ENCODE measurements at places on chromosomes 4 and X. TPM values are rescaled to one million over a fixed set of nuclear protein-coding genes. Genes with fewer than 3 reads are reported as not detected.

- DNase-seq, result no peak
These were observed 243.3 kb downstream of the ARAP2 start for GRCh38 chr4:36000941-36001557.

DNA sequence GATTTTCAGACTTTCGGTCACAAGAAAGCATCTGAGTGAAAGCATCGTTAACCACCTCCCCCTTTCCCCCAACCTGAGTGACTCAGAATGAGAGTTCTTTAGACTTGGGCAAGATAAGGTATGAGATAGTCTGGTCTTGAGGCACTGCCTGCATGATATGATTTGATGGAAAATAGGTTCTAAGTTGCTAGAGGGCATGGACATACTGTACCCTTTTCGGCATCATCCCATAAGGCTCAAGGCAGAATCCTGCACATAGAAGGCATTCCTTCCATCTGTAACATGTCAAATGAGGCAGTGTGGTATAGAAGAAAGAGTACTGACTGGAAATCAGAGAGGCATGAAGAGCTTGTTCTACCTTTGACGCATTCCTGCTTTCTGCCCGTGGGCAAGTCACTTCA lies 16.8 kb upstream of the AMOT start:
- DNase-seq, result no peak

DNA sequence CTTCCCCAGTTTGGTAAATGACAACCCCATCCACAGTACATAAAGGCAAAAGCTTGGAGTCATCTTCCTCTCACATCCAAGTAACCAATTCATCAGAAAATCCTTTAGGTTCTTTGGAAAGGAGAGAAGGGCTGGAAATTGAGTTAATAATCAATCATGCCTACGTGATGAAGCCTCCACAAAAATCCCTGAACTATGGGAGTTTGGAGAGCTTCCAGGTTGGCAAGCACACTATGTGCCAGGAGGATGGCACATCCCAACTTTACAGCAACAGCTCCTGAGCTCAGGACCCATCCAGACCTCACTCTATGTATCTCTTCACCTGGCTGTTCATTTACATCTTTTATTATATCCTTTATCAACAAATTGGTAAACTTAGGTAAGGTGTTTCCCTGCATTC lies 98.9 kb downstream of the IQCM start:
- no peak for DNase-seq

DNA sequence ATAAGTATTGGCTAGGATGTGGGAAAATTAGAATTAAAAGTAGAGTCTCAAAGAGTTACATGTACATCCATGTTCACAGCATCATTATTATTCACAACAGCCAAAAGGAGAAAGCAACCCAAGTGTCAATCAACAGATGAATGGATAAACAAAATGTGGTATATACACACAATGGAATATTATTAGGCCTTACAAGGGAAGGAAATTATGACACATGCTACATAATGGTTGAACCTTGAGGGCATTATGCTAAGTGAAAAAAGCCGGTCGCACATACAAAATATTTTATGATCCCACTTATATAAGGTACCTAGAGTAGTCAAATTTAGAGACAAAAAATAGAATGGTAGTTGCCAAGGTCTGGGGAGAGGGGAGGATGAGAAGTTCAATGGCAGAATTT lies 80.1 kb downstream of the HUWE1 start:
- no peak for DNase-seq

DNA sequence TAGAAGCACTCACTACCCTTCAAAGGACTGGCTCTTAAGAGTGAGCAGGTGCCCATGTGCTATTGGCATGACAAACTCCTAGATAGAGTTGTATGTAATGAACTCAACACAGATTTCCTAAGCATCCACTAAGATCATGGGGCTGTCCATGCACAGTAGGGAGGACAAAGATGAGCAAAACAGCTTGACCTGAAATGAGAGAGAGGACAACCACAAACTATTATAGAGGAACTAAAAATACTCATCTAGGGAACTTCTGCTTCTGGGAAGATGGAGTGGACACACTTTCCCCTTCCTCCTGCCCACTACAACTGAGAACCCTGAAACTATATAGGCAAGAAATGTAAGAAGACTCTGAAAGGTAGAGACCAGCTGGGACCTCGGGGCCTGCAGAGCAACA lies 20.8 kb upstream of the TMEM128 start:
- no peak for DNase-seq

TMPRSS11F gene
- not detected for total RNA-seq

LRCH2 gene
- 9.5 TPM for total RNA-seq

AFF2 gene
- 2.1 TPM for total RNA-seq

BANK1 gene
- total RNA-seq, result 1.8 TPM
